ENCODE measurements at places on chromosomes 7 and 10.

- DNase-seq, result no peak
Observed at GRCh38 chr10:79443338-79444198, 1.9 kb downstream of the ZCCHC24 start.

- DNase-seq, result no peak
Observed at GRCh38 chr7:102046373-102047117, 229.1 kb downstream of the CUX1 start.

DNA sequence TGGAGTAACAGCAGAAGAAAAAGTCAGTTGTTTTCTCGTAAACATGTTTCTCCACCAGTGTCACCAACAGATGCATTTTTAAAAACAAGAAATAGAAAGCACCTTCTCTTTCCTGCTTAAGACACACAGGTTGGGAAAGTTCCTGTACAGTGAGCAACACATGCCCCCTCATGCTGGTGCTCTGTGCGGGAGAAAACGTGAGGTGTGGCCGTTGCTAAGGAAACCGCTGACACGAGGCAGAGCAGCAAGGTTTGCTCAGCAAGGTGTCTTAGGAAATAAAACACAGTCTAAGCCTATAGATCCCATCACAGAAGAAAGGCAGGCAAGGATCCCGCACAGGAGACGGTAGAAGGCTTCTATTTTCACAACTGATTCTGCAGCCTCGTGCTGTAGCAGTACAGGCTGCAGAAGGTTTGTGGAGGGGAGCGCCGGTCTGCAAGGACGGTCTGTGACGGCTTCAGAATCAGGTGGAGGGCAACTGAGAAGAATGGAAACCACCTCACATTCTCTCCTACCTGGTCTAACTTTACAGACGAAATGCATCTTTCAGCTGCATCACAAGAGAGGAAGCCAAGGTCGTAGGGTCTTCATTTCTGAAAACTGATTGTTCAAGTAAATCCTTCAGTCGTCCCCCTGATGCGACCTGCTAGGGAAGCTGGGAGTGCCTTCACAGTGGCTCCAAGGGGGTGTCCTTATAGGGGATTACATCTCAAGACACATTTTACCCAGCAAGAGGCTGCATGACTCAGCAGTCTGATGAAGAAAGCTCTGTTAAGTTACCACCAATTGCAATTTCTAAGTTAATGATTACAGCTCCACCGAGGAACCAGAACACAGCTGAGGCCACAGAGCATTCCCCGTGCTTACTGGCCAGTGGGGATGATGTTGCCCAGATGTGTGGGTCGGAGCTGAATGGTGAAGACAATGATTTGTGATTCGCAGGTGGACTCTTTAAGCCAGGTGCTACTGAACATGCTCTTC lies 150.7 kb upstream of the KLF14 start:
- peak; percentile 35 for DNase-seq

- DNase-seq, result peak; percentile 79
Observed at GRCh38 chr7:137898839-137899721, 52.3 kb upstream of the DGKI start.

DNA sequence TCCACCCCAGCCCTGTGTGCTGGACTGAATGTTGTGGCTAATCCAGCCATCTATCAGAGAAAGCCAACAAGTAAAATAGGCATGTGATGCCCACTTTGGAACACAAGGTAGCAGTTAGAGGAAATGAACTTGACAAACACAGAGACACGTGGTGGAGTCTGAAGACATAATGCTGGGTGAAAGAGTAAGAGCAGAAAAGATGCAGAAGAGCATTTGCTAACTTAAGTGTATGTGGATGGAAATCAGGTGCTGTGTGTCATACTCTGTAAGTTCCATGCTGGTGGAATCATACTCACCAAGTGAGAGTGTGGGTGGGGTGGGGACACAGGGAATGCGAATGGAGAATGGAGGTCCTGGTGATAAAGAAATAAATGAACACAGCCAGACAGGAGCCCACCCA lies 22.8 kb downstream of the WDFY4 start:
- DNase-seq, result no peak

- no peak for DNase-seq
Observed at GRCh38 chr10:84049645-84050011, 89.7 kb upstream of the GHITM start.

Measured in fibroblast of pulmonary artery (primary cell).